Activated CD8-positive, alpha-beta T cell treated with anti-CD3 and anti-CD28 coated beads, Interleukin-2, amount 10 ng/mL, durations not matched to agents 7 days and 5 days (primary cell): ENCODE measurements at places on chromosomes 1 and 21.

GRCh38 chr1:234887016-234887900 lies 241.4 kb downstream of the TOMM20 start:
- DNase-seq, result no peak

- DNase-seq, result no peak
Measured at GRCh38 chr1:64578270-64578973, 108.5 kb downstream of the CACHD1 start.

DNA sequence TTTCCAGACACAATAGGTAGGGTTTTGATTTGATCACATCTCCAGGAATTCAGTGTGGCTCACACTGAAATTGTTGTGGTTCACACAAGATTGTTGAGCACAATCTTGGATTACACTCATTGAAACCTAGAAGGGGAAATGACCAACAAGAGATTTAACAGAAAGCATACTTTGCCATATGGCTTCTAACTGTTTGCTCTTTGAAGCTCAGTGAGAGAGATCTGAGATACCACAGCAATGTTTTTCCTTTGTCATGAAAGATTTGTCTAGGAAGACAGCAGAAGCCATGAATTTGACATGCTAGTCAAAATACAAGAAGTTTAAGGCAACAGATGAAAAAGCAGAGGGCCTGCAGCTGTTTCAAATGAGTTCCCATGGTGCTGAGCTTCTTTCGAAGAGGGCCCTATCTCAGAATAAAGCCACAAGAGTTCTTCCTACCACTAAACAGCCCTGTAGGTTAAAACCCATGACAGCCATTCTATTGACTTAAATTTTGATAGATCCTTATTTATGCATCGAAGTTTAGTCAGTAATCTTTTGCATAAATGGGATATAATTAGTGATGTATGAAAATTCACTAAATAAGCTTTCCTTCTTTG lies 650.4 kb downstream of the LTN1 start:
- DNase-seq, result no peak

DNA sequence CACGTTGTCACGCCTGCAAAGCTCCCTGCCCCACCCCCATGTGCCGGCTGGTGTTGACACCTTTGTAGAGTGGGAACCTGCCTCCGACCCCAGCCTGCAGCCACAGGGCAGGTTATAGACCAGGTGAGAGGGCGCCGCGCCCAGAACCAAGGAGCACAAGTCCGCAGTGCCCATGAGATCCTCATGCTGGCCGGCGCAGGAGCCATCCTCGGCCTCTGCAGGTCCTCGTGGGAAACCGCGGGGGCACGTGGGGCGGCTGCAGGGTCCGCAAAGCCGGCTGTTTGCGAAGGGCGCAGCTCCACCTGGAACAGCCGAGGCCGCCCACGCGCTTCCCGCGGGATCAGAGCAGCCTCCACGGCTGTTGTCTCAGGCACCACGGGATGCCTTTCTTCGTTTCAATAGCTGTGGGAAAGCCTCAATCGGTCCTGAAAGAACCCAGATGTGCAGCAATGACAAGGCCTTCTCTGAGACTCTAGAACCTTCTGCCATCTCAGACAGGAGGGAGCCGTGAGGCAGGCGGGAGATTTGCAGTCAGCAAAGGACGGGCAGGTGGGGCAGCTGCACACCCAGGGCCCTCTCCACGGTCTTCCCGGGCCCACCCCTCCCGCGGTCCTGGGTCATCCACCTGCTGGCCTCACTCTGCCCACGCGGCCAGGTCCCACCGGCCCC lies 29.9 kb downstream of the POFUT2 start:
- DNase-seq, result no peak

GRCh38 chr1:168507231-168507630 lies 36.6 kb downstream of the XCL2 start:
- no peak for DNase-seq

DNA sequence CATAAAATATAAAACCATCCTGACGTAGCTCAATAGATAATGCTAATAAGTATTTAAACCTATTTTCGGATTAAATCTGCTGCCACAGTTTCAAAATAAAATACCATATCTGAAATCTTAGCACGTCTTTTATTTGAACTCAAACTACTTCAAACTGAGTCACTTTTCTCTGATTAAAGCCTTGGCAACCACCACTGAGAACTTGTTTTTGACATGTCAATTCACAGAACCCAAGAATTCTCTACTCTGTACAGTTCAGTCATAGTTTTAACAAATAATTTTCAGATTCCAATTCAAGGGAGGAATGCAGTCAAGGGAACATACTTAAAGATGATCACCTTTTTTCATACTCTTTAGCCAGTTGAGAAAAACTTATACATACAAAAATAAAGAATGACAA lies 643.2 kb downstream of the KCNT2 start:
- no peak for DNase-seq

GRCh38 chr1:21355956-21356355 lies 65.7 kb upstream of the ECE1 start:
- no peak for DNase-seq

DNA sequence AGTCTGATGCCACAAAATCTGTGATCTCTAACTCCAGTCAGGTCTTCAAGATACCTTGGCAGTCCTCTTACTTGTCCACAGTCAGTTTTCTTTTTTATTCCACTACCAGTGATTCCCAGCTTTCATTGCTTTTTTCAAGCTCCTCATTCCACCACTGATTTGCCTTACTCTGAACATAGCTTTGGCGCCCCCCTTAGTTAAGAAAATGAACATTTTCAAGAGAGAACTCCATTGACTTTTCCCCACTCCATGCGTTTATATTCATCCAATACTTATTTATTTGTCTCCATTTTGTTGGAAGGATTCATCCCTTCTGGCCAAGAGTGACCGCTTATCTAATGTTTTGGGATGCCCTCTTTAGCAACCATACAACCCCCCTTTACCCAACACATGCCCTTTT lies 33.9 kb upstream of the IPO9 start:
- DNase-seq, result no peak

DNA sequence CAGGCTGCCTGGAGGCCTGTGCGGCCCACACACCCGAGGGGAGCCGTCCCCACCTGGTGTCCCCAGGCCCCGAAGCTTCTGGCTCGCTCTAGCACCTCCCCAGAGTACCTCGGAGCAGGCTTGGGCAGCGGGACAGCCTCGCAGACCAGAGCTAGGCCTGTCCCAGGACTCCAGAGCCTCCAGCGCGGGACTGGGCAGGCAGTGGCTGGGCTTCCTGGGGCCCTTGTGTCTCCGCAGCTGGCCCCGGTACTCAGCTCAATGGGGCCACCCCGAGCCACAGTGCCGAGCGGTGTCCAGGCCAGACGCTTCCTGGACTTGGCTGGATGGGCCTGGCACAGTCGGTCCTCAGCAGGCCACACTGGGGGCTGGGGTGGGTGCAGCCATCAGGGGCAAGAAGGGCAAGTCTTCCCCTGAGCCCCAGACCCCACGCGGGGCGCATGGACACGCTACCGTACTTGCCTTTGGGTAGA lies 4.9 kb downstream of the SCNN1D start:
- DNase-seq, result no peak

DNA sequence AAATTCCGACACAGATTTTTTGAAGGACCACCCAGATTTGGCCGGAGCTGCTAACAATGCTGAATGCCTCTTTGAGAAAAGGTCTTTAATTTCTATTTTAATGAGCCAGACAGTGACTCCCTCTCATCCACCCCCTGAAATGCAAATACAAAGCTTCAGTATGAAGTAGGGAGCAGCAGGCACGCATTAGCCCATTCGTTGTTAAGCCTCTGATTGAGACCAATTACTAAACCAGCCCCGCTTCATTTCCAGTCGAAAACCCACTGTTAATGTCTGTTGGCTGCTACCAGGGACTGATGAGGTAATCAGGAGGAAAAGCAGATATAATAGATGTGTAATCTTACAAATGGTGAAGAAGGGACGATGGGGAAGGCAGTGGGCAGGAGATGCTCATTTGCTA lies 4.8 kb upstream of the C8A start:
- DNase-seq, result no peak

GRCh38 chr1:244065960-244066388 lies 14.9 kb downstream of the ZBTB18 start:
- no peak for DNase-seq

DNA sequence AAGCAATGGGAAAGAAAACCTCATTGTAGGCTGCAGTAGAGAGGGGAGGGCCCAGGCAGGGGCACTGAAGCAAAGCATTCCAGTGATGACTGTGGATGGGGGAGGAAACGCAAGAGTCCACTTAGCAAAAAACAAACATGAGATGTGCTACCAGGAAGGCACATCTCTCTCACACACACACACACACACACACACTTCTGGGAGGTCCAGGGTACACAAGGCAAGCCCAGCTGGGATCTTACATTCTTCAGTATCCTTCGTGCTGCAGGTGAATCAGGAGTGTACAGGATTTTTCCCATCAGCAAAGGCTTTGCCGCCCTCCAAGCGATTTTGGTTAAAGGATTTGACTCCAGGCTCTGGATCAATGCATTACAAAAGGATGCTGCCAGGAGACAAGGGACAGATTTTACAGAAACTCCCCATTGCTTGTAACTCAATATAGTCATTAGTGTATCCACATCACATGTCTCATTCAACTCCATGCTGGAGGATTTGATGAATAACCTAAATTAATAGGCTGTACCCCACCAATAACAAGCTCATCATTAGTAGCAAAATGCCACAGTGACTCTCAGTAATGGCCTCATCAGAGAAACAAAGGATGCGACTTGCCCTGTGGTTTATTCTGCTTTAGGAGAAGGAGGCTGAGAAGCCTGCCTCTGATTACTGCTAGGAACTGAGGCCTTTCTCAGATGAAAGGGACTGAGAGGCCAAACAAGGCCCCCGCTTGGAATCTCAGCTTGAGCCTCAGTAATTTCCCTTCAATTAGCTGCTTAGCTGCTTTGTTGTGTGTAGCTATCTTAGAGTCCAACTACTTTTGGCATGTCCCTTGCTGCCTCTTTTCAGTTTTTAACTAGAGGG lies 41.6 kb downstream of the ABCA4 start:
- no peak for DNase-seq

- no peak for DNase-seq
Measured at GRCh38 chr1:224196813-224197600, 14.0 kb downstream of the DEGS1 start.

DNA sequence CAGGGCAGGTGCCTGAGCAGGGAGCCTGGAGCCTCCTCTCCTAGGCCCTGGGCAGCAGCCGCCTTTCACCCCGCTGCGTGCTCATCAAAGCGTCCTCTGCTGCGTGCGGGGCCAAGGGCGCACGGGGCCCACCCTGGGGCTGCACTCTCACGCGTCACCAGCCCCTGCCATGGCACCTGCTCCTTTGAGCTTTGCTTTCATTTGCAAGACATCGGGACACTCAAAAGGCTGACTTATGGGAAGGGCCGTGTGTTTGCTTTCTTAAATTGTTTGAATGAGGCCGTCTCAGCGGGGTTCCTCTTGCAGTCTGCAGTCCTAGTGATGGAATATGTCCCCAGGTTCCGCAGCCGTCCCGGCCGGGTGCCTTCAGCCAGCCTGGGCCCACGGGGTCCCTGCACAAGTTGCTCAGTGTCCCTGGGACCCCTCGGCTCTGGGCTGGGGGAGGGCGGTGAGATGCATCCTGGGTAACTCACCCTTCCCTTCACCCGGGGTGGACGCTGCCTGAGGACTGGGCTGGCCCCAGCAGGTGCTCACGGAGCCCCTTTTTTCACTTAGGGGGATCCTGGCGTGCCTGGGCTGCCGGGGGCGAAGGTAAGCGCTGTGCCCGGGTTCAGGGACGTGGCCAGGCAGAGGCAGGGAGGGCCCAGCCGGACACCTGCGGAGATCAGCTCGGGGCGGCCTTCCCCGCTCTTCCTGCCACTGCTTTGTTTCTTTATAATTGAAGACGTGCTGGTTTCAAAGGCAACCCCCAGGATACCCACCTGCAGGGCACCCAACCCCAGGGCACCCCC lies 53.1 kb downstream of the SLC19A1 start:
- DNase-seq, result no peak

DNA sequence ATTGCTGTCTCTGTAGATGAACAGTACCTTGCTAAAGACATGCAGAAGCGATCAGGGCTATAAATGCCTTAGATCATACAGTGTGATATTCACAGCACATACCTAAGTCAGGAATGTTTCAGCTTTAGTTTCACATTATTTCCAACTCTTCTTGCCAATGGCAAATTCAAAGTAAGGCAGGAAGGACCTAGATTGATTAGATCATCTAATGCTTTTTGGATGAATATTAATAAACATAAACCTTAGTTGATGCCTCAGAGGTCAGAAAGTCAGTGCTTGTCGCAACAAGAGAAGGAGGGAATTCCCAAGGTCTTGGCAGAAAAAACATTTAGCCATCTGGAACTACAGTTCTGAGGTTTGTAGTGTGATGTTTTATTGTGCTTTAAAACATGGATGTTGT lies 122.3 kb downstream of the TNFSF18 start:
- DNase-seq, result no peak

DNA sequence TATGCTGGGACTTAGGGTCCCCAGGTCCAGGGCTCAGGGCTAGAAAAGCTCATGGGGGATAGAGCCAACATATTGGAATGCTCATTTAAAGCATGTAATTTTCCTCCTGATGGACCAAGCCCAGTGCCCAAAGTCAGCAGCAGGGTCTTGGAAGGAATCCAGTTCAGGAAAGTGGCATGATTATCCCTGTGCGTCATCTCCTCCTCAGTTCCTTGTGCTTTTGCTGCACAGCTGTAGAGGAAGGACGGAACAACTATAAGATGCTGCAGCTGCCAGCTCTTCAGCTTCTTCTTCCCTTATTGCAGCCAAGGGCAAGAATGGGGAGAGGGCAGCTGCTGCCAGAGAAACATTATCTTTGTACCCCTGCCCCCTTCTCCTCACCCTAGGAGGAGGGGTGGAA lies 58.4 kb downstream of the OVGP1 start:
- DNase-seq, result no peak

DNA sequence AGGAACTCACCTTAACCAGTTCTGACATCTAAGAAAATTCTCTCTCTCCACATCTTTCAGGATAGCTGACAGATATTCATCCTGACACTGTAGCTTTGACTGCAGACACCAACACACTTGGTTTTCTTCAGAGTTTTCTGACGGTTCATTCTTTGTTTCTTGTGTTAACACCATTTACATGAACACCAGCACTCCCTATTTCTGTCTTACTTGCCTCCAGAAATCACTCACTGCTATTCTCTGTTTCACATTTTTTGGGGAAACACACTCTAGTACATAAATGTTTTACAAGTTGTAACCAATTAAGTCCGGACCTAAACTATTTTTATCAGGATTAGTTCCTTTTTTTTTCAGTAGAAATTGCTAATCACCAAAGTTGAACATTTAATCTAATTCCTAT lies 15.4 kb downstream of the FLVCR1 start:
- no peak for DNase-seq

DNA sequence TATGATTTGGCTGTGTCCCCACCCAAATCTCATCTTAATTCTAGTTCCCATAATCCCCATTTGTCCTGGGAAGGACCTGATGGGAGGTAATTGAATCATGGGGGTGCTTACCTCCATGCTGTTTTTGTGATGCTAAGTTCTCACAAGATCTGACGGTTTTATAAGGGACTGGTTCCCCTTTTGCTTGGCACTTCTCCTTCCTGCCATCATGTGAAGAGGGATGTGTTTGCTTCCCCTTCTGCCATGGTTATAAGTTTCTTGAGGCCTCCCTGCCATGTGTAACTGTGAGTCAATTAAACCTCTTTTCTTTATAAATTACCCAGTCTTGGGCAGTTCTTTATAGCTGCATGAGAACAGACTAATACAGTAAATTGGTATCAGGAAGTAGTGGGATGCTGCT lies 114.1 kb downstream of the ZNF648 start:
- DNase-seq, result no peak
